Stromal cell of bone marrow (primary cell): ENCODE measurements at places on chromosomes 4 and X.

- no peak for DNase-seq
These were observed 191.9 kb downstream of the FBXW7 start for GRCh38 chr4:152344001-152344400.

DNA sequence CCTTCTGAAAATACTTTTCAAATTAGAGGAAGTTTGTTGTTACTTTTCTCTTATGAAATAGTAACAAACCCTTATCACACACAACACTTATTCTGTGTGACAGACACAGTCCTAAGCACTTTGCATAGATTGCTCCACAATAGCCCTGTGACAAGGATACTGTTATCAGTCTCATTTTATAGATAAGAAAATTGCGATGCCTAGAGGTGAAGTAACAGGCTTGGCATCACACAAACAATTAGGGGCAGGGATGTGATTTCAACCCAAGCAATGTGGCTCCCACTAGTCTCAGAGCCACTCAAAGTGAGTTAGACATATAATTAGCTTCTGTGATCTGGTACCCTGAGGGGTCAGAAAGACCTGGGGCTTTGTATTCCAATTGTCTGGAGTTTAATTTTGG, 339.9 kb downstream of the FBXO8 start:
- no peak for DNase-seq

DNA sequence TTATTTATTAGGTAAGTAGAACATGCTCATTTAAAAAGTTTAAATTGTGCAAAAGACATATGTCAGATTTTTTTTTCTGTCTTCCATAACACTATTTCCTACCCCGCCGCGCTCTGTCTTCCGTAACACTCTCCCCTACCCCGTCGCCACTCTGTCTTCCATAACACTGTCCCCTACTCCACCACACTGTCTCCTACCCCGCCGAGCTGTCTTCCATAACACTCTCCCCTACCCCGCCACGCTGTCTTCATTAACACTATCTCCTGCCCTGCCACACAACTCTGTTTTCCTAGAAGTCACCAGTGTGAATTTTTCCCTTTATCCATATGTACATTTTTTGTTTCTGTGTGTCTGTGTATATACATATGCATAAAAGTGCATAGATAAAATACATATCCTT, 4.4 kb downstream of the MSMO1 start:
- no peak for DNase-seq

DNA sequence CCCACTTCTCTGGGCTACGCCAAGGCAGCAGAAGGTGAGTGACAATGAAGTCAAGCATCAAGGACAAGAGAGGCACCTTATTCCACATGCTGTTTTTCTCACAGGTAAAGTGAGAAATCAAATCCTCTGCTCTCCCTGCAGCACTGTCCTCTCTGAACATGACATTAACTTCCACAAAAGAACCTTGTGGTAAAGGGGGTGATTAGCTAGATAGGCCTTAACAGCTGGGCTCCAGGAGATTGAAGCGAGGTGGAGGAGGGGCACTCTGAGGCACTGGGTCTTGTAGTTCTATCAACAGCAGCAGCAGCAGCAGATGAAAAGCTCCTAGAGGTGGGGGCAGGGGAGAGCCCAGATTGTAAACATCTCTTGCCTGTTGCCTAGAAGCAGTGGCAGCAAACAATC, 96.8 kb upstream of the CXXC4 start:
- no peak for DNase-seq

- no peak for DNase-seq
These were observed 88.9 kb downstream of the CC2D2A start for GRCh38 chr4:15558561-15558960.

GRCh38 chr4:166481055-166481454, 608.0 kb downstream of the TLL1 start:
- no peak for DNase-seq

- DNase-seq, result no peak
These were observed 3.1 kb upstream of the BCORL1 start for GRCh38 chrX:129979207-129979920.

DNA sequence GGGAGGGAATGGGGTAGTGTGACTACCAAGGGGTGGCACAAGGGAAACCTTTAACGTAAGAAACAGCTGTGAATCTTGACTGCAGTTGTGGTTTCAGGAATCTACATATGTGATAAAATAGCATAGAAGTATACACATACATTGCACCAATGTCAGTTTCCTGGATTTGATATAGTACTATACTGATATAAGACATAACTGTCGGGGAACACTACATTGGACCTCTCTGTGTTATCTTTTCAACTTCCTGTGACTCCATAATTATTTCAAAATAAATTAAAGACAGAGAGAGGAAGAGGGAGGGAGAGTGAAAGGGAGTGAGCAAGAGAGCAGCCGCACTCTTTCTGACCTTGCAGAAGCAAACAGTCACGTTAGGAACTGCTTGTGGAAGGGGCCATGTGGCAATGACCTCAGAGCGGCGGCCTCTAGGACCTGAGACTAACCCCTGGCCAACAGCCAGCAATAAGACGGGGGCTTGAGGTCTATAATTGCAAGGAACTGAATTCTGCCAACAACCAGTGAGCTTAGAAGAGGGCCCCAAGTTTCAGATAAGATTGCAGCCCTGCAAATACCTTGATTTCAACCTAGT, 47.4 kb downstream of the NALF2 start:
- no peak for DNase-seq

- no peak for DNase-seq
These were observed 166.5 kb downstream of the TBX22 start for GRCh38 chrX:80181079-80181478.

GRCh38 chr4:102569200-102569599, 68.0 kb downstream of the NFKB1 start:
- no peak for DNase-seq
